ENCODE measurements at places on chromosomes 11 and 22.

GRCh38 chr22:32801537-32802236, at the start of gene TIMP3:
Gene TIMP3 (plus strand): TSS chr22:32801705. CDS start chr22:32802002, 297 bp downstream.
- DNase-seq: peak; percentile 28

GRCh38 chr11:78266451-78266850, 77.7 kb downstream of the USP35 start:
- no peak for DNase-seq

DNA sequence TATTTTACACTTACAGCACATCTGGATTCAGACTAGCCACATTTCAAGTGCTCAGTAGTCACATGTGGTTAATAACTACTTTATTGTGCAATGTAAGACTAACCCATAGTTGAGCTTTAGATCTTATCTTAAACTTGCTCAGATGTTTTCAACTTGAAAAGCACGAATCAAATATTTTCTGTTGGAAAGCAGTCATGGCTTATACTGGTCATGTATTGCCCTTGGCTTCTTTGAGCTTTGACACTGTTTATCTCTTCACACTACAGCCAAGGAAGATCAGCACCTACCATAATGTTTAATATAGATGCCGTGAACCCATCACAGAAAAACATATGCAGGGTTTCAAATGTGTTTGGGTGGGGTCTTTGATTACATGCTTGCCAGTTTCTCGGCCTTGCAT, 4.4 kb downstream of the RBX1 start:
- DNase-seq: no peak

GRCh38 chr22:17920145-17920605, 104.2 kb downstream of the MICAL3 start:
- peak; percentile 42 for DNase-seq

DNA sequence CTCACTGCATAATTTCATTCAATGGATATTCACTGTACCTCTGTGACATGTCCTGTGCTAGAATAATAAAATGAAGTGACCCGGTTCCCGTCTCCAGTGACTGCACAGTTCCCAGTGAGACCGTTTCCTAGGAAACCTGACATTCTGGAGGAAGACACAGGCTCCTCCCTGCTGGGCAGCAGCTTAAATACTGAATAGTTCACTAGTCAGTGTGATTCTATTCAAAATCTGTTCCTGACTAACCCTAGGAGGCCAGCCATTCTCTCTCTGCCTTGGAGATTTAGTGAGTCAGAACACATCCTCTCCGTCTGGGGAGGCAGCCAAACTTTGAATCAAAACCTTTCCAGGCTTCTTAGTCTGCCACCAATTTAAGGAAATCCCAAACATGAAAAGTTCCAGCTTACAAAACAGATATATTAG, 11.3 kb downstream of the TRIM66 start:
- DNase-seq: no peak

- DNase-seq: peak; percentile 98
Measured at GRCh38 chr11:130002352-130002845, at the start of gene PRDM10. Gene PRDM10 (minus strand): TSS chr11:130002835. CDS start chr11:129960964, 41,871 bp downstream.

Measured in NCI-H510A treated with DMSO at 0.1 percent for 48 hours (cell line).